T-helper 1 cell treated with Interleukin-12 subunit alpha and Interleukin-12 subunit beta and Interleukin-4 antibody, amounts not matched to agents 30 ng/mL and 1 ng/mL, for 36 hours (primary cell): ENCODE measurements at places on chromosomes 13 and 19. TPM values are rescaled to one million over a fixed set of nuclear protein-coding genes. Genes with fewer than 3 reads are reported as not detected.

The TGFBR3L gene
- total RNA-seq = 4.6 TPM in 2 replicates

The CGB1 gene
- not detected in 2 replicates for total RNA-seq

The GAS6 gene
- 3.3 and 3.8 TPM in 2 replicates for total RNA-seq

The ZNF763 gene
- total RNA-seq = 1.1 and 1.7 TPM in 2 replicates

The ZNF471 gene
- total RNA-seq = 0.17 and 0.27 TPM in 2 replicates

The KIR2DL1 gene
- not detected in 2 replicates for total RNA-seq

The ELSPBP1 gene
- total RNA-seq = not detected in 2 replicates

The ZNF506 gene
- total RNA-seq = 17.2 and 22.5 TPM in 2 replicates

The SPACA4 gene
- total RNA-seq = not detected in 2 replicates

The OR4F17 gene
- not detected in 2 replicates for total RNA-seq

The WDR83 gene
- 19.2 and 20.1 TPM in 2 replicates for total RNA-seq

The C1QTNF9B gene
- not detected in 2 replicates for total RNA-seq

The CD22 gene
- 2.4 and 3.2 TPM in 2 replicates for total RNA-seq

The DNMT1 gene
- total RNA-seq = 354 and 359 TPM in 2 replicates

The TRPC4 gene
- total RNA-seq = not detected in 2 replicates

The MAST3 gene
- 38.9 and 39.0 TPM in 2 replicates for total RNA-seq

The ZNF814 gene
- 12.5 and 12.9 TPM in 2 replicates for total RNA-seq

The TSEN34 gene
- total RNA-seq = 9.7 and 10.6 TPM in 2 replicates

The CACNG6 gene
- not detected in 2 replicates for total RNA-seq

The SLC25A41 gene
- 0.32 and 0.44 TPM in 2 replicates for total RNA-seq

The GFY gene
- total RNA-seq = not detected in 2 replicates

The DYRK1B gene
- 9.1 and 9.8 TPM in 2 replicates for total RNA-seq

The CEACAM1 gene
- total RNA-seq = 40.3 and 42.6 TPM in 2 replicates

The FXYD7 gene
- 1.6 and 2.2 TPM in 2 replicates for total RNA-seq

The LRP3 gene
- total RNA-seq = 0.05 and 0.10 TPM in 2 replicates

The GPR18 gene
- 10.6 and 11.4 TPM in 2 replicates for total RNA-seq

The PSG7 gene
- not detected in 2 replicates for total RNA-seq

The CFAP97D2 gene
- 0.42 TPM in 1 of 2 replicates, not detected in the other for total RNA-seq

The ZNF93 gene
- total RNA-seq = 7.3 and 7.4 TPM in 2 replicates

The FXYD1 gene
- not detected in 2 replicates for total RNA-seq

The KLHL1 gene
- total RNA-seq = not detected in 2 replicates

The DCLK1 gene
- not detected in 2 replicates for total RNA-seq

The HIF3A gene
- not detected in 2 replicates for total RNA-seq

The TNNT1 gene
- total RNA-seq = not detected in 2 replicates

The UPK1A gene
- total RNA-seq = 0.27 and 0.56 TPM in 2 replicates

The KANK2 gene
- 0.64 and 2.2 TPM in 2 replicates for total RNA-seq

The KCTD12 gene
- 4.3 TPM in 2 replicates for total RNA-seq

The GAPDHS gene
- total RNA-seq = not detected in 2 replicates

The IZUMO1 gene
- not detected in 2 replicates for total RNA-seq

The LYPD3 gene
- total RNA-seq = 0.81 and 0.85 TPM in 2 replicates

The BIVM gene
- 36.2 and 38.7 TPM in 2 replicates for total RNA-seq

The MOB3A gene
- total RNA-seq = 244 and 254 TPM in 2 replicates

The KDELR1 gene
- total RNA-seq = 72.6 and 74.0 TPM in 2 replicates

The CD33 gene
- total RNA-seq = 8.5 and 10.4 TPM in 2 replicates

The OSCAR gene
- 0.22 TPM in 1 of 2 replicates, not detected in the other for total RNA-seq

The NUP62 gene
- total RNA-seq = 149 and 155 TPM in 2 replicates

The SHISA7 gene
- total RNA-seq = not detected in 2 replicates

The CYSLTR2 gene
- 1.3 and 1.8 TPM in 2 replicates for total RNA-seq

The NLRP7 gene
- total RNA-seq = 0.12 and 0.20 TPM in 2 replicates
